Activated naive CD8-positive, alpha-beta T cell treated with anti-CD3 and anti-CD28 coated beads, Interleukin-2, amount 10 ng/mL, durations not matched to agents 7 days and 5 days (primary cell): ENCODE measurements at places on chromosomes 3 and 15. TPM values are rescaled to one million over a fixed set of nuclear protein-coding genes. Genes with fewer than 3 reads are reported as not detected.

- no peak overlapping the region for H3K27ac ChIP-seq
- H3K4me1 ChIP-seq: no peaks in the 10 kb centered on the region
- no peak for DNase-seq
- peaks cover 12% of the 10 kb centered on the region for H3K27me3 ChIP-seq
- no peak overlapping the region for H3K4me3 ChIP-seq
- no peaks in the 10 kb centered on the region for H3K36me3 ChIP-seq
Measured at GRCh38 chr3:136236109-136236508, 14.0 kb upstream of the PCCB start.

- no peaks in the 10 kb centered on the region for H3K27me3 ChIP-seq
- H3K4me1 ChIP-seq: peaks cover 14% of the 10 kb centered on the region
- H3K27ac ChIP-seq: no peak overlapping the region
Measured at GRCh38 chr3:88019024-88019423, 39.8 kb downstream of the CGGBP1 start.

- no peak overlapping the region for H3K27ac ChIP-seq
- H3K4me1 ChIP-seq: no peaks in the 10 kb centered on the region
- peaks cover 14% of the 10 kb centered on the region for H3K36me3 ChIP-seq
- no peak for DNase-seq
- no peaks in the 10 kb centered on the region for H3K27me3 ChIP-seq
- H3K4me3 ChIP-seq: no peak overlapping the region
Measured at GRCh38 chr3:101240719-101241399, 79.5 kb downstream of the IMPG2 start.

Gene CKMT1A
- total RNA-seq: not detected
